Mammary epithelial cell (primary cell): ENCODE measurements at places on chromosomes 7 and 10.

- peak; percentile 62 for DNase-seq
Observed at GRCh38 chr10:19826712-19827111, 10.5 kb downstream of the PLXDC2 start.

GRCh38 chr10:29772403-29772802, 137.6 kb upstream of the SVIL start:
- no peak for DNase-seq

GRCh38 chr10:26739071-26739631, 41.6 kb downstream of the PDSS1 start:
- no peak for DNase-seq

GRCh38 chr7:50069613-50070012, 23.4 kb downstream of the ZPBP start:
- peak; percentile 50 for DNase-seq

GRCh38 chr7:44678471-44679179, 70.0 kb upstream of the ZMIZ2 start:
- DNase-seq = peak; percentile 71

DNA sequence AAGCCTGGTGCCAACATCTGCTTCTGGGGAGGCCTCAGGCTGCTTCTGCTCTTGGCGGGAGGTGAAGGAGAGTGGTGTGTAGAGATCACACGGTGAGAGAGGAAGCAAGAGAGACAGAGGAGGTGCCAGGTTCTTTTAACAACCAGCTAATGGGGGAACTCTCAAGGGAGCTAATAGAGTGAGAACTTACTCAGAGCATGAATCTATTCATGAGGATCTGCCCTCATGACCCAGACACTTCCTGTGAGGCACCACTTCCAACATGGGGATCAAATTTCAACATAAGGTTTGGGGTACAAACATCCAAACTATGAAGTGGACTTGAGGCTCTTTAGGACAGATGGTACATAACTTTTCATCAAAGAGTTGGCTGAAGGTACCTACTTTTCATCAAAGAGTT, 5.1 kb upstream of the ZNF32 start:
- DNase-seq = no peak

DNA sequence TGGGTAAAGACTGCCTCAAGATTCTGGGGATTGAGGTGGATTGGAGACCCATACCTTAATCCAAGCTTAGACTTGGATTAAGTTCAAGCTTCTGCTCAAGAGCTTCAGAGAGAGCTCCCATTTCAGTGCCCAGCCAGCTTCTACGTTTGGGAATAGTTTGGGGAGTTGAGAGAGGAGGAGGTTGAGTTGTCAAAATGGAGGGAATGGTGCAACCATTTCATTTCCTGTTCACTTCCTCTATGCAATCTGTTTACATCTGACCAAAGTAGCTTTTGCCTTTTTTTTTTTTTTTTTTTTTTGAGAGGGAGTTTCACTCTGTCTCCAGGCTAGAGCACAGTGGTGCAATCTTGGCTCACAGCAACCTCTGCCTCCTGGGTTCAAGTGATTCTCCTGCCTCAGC, 65.8 kb downstream of the ENTPD1 start:
- no peak for DNase-seq
